ENCODE measurements at places on chromosomes 12 and 14.

DNA sequence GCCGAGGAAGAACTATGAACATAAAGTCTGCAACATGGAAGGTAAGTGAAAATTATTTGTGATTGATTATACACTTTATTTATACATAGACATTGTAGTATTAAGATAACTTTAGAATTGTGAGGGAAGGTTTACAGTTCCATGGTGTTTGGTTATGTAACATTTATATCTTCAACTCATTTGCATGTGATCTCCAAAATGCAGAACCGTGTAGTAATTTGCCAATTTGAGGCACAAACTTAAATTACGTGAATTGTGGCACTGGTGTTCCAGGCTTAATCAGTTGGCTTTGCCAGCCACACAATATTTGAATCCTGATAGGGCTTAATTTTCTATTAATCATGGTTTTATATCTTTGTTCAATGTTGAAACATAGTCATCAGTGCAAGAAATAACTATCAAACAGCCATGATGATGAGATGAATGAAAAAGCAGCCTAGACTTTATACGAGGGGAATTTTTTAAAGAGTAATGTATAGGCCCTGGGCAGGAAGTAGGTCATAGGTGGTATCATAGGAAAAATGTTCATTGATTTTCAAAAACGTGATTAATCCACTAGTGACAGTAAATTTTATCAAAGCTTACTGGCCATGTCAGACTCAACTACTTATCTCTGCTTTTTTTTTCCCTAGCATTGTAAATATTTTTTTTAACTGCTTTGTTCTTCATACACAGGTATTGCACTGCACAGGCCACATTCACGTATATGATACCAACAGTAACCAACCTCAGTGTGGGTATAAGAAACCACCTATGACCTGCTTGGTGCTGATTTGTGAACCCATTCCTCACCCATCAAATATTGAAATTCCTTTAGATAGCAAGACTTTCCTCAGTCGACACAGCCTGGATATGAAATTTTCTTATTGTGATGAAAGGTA lies 31.7 kb downstream of the HIF1A start:
- no peak for DNase-seq

DNA sequence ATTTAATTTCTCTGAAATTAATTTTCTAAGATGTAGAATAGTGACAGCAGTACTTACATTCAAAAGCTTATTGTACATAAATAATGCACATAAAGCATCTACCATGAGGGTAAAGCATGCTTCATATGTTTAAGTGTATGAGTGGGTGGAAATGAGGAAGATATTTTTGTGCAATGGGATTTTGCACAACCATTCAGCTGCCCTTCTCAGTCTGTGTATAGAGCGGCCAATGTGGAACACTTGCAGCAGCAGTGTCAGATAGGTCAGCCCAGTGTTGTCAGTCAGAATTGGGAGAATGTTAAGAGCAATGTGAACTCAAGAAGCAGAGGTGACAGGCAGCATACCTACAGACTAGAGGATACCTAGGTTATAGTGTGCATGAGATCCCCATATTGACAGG lies 72.5 kb upstream of the ATP2B1 start:
- DNase-seq = no peak

DNA sequence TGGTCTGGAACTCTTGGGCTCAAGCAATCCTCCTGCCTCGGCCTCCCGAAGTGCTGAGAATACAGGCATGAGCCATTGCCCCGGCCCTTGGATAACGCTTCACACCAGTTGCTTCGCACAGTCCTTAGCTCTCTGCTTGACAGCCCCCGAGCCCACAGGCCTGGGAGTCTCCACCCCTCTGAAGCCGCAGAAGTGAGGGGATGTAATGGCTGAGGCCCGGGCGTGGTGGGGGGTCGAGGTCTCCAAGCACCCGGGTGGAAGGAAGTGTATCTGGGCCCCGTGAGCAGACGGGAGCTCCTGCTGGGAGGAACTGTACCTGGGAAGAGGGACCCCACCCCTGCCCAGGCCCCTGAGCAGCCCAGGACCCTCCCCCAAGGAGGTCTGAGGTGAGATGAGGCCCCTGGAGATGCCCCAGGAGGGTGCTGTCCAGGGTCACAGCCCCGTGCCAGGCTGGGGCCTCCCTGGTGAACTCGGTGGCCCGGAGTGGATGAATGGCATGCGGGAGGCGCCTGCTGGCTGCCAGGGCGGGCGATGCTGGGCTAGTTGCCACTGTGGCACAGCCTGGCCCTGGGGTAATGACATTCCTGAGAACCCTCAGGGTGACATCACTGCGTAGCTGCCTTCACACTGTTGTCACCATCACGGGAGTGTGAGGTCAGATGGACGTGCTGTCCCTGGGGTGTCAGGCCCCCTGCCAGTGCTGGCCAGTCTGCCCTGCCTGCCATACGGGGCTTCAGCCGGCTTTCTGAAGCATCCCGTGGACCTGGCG lies 48.9 kb downstream of the KIF26A start:
- DNase-seq = no peak

DNA sequence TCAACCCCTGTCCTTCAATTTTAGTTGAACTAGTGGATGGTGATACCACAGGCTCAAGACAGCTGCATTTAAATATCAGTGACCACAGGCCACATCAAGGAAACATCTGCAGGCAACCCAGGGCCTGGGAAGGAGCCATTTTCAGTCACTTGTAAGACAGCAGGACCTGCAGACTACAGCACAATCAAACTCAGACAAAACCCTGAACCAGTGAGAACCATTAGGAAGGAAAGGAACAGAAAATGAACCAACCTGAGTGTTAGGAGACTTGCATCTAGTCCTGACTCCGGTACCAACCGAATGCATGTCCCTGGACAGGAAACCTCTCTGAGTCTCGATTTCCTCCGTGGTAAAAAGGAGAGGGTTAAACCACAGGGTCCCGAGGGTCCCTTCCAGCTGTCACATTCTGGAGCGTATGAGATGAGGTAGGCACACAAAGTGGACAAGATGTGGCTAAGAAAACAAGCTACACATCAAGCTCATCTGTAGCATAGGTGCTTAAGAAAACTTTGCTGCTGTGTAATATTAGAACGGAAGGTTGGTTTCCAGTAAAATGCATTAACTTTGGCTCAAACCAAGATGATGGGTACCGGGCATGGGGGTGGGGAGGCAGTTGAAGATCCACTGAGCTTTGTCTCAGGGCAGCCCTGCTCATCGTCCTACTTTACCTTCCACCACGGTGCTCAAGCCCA lies 1.6 kb upstream of the CDKN1B start:
- peak; percentile 37 for DNase-seq

GRCh38 chr12:51124504-51124903 lies 41.1 kb upstream of the CSRNP2 start:
- DNase-seq = no peak

GRCh38 chr12:12585115-12585863 lies 22.6 kb upstream of the DUSP16 start:
- no peak for DNase-seq

DNA sequence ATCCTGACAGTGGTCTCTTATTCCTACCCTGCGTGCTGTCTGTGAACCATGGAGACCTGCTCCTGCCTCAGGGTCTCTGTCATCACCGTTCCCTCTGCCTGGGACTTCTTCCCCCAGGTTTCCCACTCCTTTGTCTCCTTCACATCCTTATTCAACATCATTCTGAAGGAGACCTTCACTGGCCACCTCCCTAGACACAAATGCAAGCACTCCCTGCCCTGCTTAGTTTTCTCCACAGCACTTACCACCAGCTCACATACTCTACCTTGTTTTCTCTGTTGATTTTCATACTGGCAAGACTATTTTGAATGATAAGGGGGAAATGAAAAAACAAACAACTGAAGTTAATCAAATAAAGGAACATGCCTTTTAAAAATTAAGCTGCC lies 192.8 kb downstream of the ANO6 start:
- no peak for DNase-seq

GRCh38 chr14:78530078-78530477 lies 359.9 kb downstream of the NRXN3 start:
- DNase-seq = no peak

GRCh38 chr14:100446572-100446971 lies 123.4 kb downstream of the SLC25A47 start:
- DNase-seq = no peak

- DNase-seq = no peak
Observed at GRCh38 chr12:20210621-20211215, 157.6 kb upstream of the PDE3A start.

DNA sequence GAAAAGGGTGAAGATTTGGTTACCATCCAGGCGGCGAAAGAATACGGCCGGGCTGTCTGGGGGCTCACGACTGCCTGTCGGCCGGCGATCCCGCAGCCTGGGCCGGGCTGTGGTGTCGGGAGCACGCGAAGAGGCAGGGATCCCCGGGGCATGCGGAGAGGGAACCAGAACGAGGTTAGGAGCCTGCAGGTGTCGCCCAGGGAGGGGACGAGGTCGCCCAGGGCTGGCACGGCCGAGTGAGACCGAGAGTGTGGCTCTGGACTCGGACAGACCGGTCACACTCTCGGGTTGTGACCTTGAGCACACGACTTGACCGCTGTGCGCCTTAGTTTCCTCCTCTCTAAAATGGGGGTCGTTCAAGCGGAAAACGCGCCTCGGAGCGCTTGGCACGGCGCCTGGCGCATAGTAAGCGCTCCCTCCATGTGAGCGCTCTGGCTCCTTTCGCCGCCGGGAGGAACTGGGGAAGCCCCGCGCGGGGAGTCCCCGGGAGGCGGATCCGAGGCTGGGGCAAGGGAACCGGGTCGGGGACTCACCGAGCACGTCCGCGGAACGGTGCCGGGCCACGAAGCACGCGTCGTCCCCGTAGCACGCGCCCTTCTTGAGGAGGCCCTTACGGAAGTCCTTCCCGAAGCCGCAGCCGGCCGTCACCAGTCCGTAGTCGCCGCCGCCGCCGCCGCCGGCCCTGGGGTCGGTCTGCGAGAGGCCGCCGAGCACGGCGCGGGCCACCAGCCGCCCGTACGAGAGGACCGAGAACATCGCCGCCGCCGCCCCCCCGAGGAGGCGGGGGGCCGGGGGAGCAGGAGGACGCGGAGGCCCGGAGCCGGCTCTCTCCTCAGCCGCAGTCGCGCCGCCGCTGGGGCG lies 612 bp downstream of the PPTC7 start:
- DNase-seq = peak; percentile 65

GRCh38 chr12:76637807-76638206 lies 78.2 kb upstream of the OSBPL8 start:
- DNase-seq = no peak

GRCh38 chr14:54348001-54348611 lies 48.7 kb upstream of the CDKN3 start:
- DNase-seq = no peak

GRCh38 chr12:131671276-131671675 lies 39.6 kb upstream of the SFSWAP start:
- DNase-seq = no peak

GRCh38 chr12:31471823-31472222 lies 119.1 kb downstream of the DENND5B start:
- DNase-seq = no peak

DNA sequence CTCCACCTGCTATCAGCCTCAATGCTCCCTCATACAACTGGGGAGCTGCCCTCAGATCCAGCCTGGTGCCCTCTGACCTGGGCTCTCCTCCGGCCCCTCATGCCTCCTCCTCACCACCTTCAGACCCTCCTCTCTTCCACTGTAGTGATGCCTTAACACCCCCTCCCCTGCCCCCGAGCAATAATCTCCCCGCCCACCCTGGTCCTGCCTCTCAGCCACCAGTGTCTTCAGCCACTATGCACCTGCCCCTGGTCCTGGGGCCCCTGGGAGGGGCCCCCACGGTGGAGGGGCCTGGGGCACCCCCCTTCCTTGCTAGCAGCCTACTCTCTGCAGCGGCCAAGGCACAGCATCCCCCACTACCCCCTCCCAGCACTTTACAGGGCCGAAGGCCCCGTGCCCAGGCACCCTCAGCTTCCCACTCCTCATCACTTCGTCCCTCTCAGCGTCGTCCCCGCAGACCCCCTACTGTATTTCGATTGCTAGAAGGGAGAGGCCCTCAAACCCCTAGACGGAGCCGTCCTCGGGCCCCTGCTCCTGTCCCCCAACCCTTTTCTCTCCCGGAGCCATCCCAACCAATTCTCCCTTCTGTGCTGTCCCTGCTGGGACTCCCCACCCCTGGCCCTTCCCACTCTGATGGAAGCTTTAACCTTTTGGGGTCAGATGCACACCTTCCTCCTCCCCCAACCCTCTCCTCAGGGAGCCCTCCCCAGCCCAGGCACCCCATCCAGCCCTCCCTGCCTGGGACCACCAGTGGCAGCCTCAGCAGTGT lies 3.2 kb downstream of the MBD6 start:
- DNase-seq = no peak

- no peak for DNase-seq
Observed at GRCh38 chr12:124543052-124543589, 24.3 kb downstream of the NCOR2 start.

DNA sequence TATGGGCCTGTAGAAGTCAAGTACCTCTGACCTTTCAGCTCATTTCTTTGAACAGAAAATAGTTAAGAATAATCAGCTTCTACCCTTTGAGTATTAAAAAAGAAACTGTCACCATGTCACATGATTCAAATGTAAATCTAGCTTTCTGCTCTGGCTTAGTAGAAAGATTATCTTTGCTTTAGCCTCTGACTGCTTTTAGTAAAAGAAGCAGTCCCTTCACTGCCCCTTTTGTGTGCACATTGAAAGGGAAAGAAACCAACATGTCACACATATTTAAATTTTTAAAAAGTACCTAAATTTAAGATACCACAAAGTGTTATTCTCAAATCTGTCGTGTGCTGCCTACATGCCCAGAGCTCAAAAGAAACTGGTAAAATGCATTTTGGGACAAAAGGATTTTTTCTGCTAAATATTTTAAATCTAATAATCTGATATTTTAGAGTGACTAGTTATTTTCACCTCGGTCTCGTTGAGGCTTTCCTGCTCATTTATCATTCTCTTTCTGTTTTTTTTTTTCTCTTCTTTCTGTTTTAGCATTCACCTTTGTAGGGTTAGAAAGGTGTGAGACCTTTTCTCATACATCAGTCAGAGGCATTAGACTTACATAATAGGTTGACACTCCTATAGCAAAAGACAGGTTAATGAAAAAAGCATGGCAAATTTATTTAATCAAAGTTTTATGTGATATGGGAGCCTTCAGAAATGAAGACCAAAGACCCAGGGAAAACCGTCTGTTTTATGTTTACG lies 41.3 kb downstream of the SLC16A7 start:
- DNase-seq = no peak
